Left lung (tissue), 14 donors: ENCODE measurements at places on chromosomes 3 and 15. TPM values are rescaled to one million over a fixed set of nuclear protein-coding genes. Genes with fewer than 3 reads are reported as not detected.

The CALML4 gene
- polyA plus RNA-seq, result 13.6 TPM

The LRRK1 gene
- 3.9 TPM for polyA plus RNA-seq

The TRNT1 gene
- polyA plus RNA-seq, result 41.9 TPM

The HYAL2 gene
- polyA plus RNA-seq, result 85.8 TPM
